ENCODE measurements at places on chromosomes 1 and 21. TPM values are rescaled to one million over a fixed set of nuclear protein-coding genes. Genes with fewer than 3 reads are reported as not detected.

ZMYM4 gene
- total RNA-seq = 37.3 TPM

LRRIQ3 gene
- total RNA-seq = 0.85 TPM

OPRD1 gene
- not detected for total RNA-seq

KCNE1 gene
- 0.37 TPM for total RNA-seq

MAN1C1 gene
- total RNA-seq = 16.9 TPM

AMY2A gene
- not detected for total RNA-seq

OR2G6 gene
- not detected for total RNA-seq

S100A10 gene
- 317 TPM for total RNA-seq

RNU1-3 gene
- 3,922 TPM for total RNA-seq

EXOSC10 gene
- 73.8 TPM for total RNA-seq

ETV3L gene
- 0.15 TPM for total RNA-seq

EVA1C gene
- 17.9 TPM for total RNA-seq

INSRR gene
- not detected for total RNA-seq

PPT1 gene
- total RNA-seq = 41.3 TPM

LCE1B gene
- total RNA-seq = not detected

CD101 gene
- 1.9 TPM for total RNA-seq

IL22RA1 gene
- total RNA-seq = not detected

F3 gene
- total RNA-seq = 0.23 TPM

ZSCAN20 gene
- total RNA-seq = 0.65 TPM

KRTAP13-1 gene
- total RNA-seq = not detected

CFHR1 gene
- total RNA-seq = not detected

RSPH1 gene
- total RNA-seq = not detected

RIPPLY3 gene
- not detected for total RNA-seq

SH3BGR gene
- 0.57 TPM for total RNA-seq

KMO gene
- total RNA-seq = 1.5 TPM

NCF2 gene
- 2.7 TPM for total RNA-seq

RPL22 gene
- total RNA-seq = 543 TPM

S100A8 gene
- total RNA-seq = 4.6 TPM

CD1E gene
- total RNA-seq = not detected

LINGO4 gene
- total RNA-seq = 1.6 TPM
